Immature natural killer cell (primary cell): ENCODE measurements at places on chromosomes 7 and 10.

GRCh38 chr10:79003183-79004100 is 65.3 kb upstream of the ZMIZ1 start:
- H3K36me3 ChIP-seq, result no peaks in the 10 kb centered on the region
- no peak overlapping the region for H3K27ac ChIP-seq
- H3K27me3 ChIP-seq, result peaks cover 9% of the 10 kb centered on the region

DNA sequence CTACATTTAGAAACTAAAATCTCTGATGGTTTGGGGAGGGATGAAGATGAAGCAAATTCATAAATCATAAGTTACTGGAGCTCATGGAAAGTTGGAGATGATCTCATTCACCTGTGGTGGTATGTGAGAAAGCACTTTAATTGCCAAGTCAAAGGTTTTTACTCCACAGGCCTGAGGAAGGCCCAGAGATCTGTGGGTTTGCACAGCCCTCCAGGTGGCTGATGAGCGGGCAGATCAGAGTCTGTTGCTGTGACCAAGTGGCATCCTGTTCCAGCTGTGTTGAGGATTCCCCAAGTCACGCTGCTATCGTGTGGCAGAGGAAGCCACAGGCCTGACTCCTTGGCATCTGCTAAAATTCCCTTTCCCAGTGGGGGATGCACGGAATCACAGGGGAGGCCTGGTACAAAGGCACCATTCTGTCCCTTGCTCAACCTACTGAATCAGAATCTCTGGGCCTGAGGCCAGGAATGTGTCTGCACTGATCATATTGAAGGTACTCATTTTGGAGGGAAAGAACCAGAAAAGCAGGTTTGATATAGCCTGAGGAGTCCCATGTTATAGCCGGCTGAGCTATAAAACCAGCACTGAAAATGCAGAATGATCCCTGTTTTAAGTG is 19.7 kb upstream of the DDC start:
- H3K36me3 ChIP-seq, result no peaks in the 10 kb centered on the region
- no peak for DNase-seq
- no peak overlapping the region for H3K4me3 ChIP-seq
- no peaks in the 10 kb centered on the region for H3K4me1 ChIP-seq
- peaks cover 7% of the 10 kb centered on the region for H3K27me3 ChIP-seq

DNA sequence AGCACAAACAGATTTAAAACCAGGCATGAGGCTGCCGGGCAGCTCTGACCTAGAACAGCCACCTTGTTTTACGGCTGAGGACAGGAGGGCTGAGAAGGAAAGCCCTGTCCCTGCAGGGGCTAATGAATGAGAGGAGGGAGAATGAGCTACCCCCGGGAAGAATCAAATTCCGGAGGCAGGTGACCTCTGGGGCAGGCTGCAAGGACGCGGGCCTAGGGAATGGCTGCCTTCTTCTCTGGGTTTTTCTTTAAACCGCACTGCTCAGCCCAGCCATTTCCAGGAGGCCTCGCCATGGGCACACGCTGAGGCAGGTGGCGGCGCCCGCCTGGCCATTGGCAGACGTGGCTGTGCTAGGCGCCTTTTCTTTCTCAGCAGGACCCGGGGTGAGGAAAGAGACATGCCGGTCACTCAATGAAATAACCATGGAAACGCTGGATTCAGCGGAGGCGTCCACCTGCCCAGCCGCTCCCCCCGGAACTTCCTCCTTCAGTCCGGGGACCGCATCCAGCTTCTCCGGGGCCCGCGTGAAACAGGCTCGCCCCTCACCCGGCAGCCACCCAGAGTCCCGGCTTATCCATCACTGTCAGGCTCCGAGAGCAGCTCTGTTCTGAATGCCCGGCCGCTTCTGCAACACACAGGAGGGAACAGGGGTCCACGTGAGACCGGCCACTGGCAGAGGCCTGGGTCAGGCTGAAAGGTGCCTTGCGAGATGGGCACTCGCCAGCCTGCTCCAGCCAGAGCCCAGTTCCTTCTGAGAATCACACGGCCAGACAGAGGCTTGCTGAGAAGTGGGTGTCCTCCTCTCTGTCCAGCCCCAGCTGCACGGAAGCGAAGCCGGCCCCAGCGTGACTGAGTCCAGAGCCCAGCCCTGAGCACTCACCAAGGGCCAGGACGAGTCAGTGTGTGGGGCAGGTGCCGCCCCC is 82.1 kb downstream of the PDGFA start:
- peaks cover 2% of the 10 kb centered on the region for H3K27me3 ChIP-seq
- no peak for DNase-seq
- no peaks in the 10 kb centered on the region for H3K36me3 ChIP-seq
- peaks cover 8% of the 10 kb centered on the region for H3K4me1 ChIP-seq
- H3K27ac ChIP-seq, result no peak overlapping the region
- H3K4me3 ChIP-seq, result no peak overlapping the region

DNA sequence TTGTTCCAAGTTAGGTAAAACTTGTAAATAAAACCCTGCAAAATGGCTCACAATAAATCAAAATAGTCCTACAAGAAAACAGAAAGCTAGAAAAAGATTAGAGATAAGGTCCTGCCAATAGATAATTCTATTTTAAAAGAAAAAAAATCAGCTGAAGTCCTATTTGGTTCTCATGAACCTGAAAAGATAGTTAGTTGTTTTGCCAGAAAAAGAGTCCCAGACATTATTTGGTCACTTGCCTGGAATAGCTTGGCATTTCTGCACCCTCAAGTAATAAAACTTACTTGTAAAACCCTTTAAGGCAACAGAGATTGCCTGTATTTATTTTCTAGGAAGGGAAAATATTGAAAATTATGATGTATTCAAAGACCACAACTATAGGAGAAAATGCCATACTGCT is 47.7 kb downstream of the LRRN3 start:
- no peaks in the 10 kb centered on the region for H3K27me3 ChIP-seq
- DNase-seq, result no peak
- no peak overlapping the region for H3K4me3 ChIP-seq
- no peaks in the 10 kb centered on the region for H3K36me3 ChIP-seq
- H3K27ac ChIP-seq, result no peak overlapping the region

DNA sequence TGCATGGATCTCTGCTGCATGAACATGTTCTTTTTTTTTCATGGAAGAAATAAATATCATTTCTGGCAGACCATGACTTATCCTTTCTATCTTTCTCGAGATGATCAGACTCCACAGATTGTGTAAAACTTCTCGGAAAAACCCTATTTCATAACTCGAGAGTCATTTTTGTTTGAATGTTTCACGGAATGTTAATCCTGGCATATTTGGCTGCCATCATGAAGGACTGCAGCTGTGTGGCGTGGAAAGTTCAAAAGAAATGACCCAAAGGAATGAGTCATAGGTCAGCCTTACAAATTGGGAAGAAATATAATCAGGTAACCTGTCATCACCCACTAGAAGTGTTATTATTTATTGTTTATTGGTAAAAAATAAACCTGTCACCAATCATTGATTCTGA is 566.8 kb downstream of the SDK1 start:
- H3K36me3 ChIP-seq, result no peaks in the 10 kb centered on the region
- no peaks in the 10 kb centered on the region for H3K4me1 ChIP-seq
- H3K4me3 ChIP-seq, result no peak overlapping the region
- peaks cover 3% of the 10 kb centered on the region for H3K27me3 ChIP-seq
- H3K27ac ChIP-seq, result no peak overlapping the region

- no peak overlapping the region for H3K4me3 ChIP-seq
- DNase-seq, result no peak
- peaks cover 14% of the 10 kb centered on the region for H3K4me1 ChIP-seq
- peaks cover 6% of the 10 kb centered on the region for H3K27me3 ChIP-seq
Measured at GRCh38 chr7:87147500-87147899, 4.8 kb upstream of the DMTF1 start.

DNA sequence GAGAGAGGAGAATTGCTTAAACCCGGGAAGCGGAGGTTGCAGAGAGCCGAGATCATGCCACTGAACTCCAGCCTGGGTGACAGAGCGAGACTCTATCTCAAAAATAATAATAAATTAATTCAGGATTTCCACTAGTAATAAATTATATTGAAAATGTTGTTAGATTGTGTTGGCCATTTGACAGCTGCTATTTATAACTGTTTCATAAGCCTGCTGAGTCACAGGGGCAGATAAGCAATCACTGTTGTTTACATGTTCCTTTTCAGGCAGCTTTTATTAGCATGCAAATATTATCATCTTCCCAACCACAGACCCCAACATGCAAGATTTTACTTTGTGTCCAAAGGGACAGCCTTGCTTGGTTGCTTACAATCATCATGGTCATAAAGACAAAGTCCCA is 49.5 kb upstream of the ZNF138 start:
- no peaks in the 10 kb centered on the region for H3K27me3 ChIP-seq
- H3K36me3 ChIP-seq, result no peaks in the 10 kb centered on the region
- no peak overlapping the region for H3K27ac ChIP-seq
- no peaks in the 10 kb centered on the region for H3K4me1 ChIP-seq
- no peak overlapping the region for H3K4me3 ChIP-seq
